GM13976 (cell line): ENCODE measurements at places on chromosomes 1 and 21.

GRCh38 chr1:40350391-40350790, 23.1 kb upstream of the SMAP2 start:
- DNase-seq: no peak

DNA sequence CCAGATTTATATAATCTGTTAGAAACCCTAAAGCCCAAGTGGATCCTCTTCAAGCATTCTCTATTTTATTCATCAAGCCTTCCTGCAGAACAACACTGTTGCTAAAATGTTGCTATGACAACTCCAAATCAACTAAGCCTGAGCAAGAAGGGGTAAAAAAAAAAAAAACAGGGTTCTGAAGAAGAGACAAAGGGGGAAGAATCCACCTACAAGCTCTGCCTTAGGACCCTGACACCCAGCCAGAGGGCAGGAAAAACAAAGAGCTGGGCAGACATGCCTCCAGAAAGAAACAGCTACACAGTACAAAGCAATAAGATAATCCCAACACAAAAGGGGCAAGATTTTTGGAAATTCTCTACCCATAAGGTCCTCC, 1.3 kb downstream of the USF1 start:
- DNase-seq: no peak

GRCh38 chr1:172421974-172422604, 1.6 kb downstream of the C1orf105 start:
- DNase-seq: no peak

DNA sequence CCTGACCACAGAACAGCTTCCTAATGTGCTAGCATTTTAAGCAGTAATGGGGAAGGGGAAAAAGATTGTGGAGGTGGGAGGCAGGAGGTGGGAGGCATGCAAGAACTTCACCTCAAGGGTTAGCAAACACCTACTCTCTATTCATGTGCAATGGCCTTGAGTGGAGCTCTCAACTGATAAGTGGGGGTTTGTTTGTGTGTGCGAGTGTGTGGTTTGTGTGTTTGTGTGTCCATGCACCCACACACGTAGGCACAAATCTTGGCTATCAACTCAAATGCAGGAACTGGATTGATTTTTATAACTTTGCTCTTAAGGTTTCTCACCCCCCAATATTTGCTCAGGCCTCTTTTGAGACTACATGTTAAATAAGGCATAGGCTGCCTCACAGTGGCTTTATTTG, 78.6 kb downstream of the SYT6 start:
- no peak for DNase-seq

DNA sequence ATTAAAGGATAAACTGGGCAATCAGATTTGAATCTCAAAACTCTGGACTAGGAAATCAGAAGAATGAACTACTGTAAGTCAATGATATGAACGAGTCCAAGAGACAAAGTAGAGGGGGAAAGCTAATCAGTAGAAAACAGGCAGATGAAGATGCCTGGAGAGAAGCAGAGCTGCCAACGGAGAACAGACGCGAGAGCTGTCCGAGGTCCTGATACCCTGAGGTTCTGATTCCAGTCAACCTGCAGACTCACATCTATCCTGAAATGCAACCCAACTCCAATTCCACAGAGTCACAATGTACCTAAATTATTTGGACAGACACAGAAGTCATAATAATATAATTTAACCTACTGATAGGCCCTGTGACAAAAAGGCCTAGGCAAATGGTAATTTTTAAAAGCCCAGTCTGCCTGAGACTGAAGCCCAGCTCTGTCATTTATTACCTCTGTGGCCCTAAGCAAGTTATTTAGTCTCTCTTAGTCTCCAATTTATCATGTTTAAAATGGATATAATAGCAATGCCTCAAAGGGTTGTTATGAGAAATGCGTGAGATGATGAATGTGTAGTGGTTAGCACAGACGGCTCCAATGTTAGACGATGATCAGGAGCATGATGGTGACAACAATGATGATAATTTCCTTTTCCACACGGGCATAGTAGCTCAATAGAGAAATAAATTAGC, 33.4 kb downstream of the RGS7 start:
- peak; percentile 20 for DNase-seq

DNA sequence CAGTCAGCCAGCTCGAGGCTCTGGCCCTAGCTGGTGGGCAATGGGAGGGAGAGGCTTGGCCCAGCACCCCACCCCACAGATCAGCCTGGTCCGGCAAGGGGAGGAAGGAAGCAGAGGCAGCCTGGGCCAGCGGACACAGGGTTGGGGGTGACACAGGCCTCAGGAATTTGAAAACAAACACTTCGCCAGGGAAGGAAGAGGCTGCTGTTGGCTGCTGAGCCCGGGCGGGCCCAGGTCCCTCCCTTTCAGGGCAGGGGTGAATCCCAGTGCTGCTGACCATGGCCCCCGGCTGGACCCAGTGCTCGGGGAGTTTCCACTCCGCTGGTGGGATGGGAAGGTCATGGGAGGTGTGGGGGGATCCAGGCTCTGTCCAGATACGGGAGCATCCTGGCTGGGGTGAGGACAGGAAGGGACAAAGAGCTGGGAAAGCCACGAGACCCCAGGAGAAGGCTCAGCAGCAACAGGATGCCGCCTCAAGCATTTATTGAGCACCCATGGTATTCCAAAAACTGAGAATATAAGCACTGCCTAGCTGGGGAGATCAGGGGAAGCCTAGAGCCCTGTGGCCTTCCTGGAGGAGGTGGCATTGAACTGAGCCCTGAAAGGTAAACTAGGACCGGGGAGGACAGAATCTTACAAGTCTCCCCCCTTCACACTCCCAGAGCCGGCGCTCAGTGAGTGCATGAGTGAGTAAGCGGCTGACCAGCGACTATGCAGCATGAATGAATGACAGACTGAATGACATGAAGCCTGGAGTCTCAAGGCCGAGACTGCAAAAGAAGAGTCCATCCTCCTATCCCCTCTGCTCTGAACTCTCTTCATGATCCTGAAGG, 26.2 kb upstream of the EPHA2 start:
- no peak for DNase-seq

DNA sequence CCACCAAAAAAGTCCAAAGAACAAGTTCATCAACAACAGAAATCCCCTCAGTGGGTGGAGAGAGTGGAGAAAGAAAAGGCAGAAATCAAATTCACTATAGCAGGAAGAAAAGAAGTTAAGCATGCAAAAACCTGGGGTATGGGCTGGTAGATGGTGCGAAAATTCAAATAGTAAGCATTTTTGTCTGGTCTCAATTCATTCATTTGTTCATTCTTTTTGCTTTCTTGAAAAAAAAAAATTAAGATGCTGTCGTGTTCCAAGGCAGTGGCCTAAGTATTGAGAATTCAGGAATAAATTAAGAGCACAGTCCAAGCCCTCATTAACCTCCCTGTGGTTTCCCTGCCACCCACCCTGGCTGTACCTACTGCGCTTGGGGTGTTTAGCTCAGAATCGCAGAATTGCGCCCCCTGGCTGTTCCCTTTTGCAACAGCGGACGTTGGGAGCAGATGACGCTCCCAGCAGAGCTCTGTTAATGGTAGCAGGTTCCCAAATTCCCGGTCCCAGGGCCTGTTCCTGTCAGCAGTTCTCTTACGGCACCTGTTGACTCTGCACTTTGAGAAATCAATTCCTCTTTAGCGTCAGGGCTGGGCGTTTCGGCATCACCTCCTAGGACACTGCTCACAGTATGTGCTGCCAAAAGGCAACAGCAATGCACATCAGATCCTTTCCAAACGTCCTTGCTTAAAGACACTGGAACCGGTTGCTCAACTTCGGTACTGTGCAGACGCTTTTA, 34.0 kb upstream of the SSX2IP start:
- DNase-seq: peak; percentile 28

DNA sequence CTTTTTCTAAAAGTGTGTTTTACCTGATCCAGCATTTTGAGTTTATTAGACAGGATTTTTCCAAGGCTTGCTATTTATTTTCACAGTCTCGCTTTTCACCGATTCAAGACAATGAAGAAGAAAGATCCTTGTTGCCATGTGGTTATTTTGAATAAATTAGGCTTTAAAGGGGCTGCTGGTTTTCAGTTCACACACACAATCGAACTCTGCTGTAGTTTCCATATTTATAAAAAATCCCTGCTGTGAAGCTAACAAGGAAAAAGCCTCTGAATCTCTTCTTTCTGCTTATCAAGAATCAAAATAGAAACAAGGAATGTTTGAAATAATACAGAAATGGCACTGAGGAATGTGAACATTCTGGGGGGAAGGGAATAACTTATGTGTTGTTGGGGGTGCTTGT, 102.5 kb upstream of the KAZN start:
- DNase-seq: no peak

DNA sequence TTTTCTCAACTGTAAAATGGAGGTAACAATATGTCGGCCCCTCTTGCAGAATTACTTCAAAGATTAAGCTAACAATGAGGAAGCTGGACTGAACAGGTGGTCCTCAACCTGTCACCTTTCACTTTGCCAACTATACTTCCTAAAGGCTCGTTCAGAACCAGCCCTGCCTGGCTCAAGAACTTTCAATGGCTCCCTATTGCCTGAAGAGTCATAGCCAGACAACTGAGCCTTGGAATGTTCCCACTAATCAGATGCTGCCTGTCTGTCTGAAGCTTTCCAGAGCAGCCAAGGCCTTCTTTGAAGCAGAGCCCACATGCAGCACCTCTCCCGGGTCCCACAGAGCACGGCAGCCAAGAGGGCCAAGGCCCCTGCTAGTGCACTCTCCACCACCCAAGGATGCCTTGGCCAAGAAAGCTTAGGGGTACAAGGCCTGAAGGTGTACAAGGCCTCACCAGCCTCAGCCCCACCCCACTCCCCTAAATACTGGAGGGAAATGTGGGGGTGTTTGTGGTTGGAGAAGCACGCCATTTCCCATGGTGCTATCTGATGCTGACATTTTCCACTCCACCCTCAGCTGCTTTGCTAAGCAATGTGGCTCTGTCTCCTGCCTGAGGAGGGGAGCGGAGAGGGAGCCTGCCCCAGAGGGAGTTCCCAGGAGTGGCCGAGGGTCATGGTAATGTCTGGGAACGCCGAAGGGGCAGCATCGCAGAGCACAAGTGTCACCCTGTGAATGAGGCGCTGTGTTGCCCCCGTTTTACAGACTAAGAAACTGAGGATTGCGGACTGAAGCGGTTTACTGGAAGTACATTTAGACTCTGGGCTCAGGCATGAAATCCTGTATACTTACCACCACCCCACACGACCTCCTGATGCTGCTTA, 8.2 kb upstream of the LAPTM5 start:
- peak; percentile 61 for DNase-seq

DNA sequence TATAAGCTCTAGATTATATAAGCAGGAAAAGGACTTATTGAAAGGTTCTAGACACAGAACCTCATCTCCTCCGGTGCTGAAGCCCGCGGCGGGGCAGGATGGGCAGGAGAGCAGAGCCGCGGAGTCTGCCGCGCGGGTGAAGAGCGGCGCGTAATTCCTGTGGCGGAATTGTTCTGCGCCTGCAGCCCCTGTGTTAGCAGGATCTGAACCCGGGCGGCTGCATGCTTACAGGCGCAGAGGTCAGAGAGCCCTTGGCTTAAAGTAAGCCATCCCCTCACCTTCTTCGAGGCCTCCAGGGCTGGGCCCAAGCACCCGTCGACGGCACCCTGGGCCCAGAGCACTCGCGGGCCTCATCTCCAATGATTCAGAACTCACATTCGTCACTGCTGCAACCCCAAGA, 89.3 kb downstream of the FASLG start:
- no peak for DNase-seq

DNA sequence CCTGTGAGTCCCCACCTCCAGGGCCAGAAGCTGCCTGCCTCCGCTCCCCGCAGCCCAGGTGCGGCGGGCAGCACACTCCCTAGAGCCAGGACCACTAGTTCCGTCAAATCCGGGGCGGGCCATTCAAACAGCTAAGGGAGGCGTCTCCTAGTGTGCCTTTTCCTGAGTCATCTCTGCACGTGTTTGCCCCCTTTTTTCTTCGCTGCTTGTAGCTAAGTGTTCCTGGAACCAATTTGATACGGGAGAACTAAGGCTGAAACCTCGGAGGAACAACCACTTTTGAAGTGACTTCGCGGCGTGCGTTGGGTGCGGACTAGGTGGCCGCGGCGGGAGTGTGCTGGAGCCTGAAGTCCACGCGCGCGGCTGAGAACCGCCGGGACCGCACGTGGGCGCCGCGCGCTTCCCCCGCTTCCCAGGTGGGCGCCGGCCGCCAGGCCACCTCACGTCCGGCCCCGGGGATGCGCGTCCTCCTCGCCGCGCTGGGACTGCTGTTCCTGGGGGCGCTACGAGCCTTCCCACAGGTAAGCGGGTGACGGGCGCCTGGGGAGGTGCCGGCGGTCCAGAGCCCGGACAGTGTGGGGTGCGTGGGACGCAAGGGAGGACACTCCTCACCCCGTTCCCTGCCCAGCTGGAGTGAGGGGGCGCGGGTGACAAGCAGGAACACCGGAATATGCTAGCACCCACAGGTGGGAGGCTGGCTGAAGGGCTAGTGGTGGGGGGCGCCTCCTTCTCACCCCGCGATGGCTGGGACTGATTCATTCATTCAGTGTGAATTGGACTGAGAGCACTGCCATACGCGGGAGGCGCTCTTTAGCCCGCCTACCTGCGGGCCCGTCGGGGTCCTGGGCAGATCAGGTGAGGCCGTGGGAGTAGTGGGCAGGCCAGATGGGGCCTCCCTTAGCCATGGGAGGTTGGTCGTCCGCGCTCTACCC, at the start of gene TNFRSF8:
TNFRSF8 (plus strand) TSS at position 163 of the 932 bp plus-strand sequence; CDS start at position 459, 296 bp downstream.
- peak; percentile 68 for DNase-seq

DNA sequence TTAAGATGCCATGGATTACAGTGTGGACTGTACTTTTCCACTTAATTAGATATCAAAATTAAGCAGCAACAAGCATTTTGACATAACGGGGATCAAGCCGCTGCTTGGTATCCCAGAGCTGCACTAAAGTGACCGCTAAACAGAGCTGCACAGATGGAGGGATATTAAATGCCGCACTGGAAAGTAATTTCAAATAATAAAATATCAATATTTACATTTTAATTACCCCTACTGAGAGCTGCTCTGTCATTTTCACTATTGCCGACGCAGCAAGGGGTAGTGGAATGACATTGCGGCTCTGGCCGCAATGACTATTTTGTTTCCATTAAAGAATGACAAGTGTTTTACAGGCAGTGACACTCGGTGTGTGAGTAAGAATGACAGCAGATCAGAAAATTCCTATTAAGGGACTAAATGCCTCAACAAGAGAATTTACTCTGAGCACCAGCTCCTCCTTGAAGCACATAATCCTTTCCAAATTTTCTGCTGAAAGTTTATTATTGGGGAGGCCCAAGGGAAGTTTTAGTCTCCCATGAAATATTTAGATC, 109.1 kb upstream of the USH2A start:
- DNase-seq: no peak

DNA sequence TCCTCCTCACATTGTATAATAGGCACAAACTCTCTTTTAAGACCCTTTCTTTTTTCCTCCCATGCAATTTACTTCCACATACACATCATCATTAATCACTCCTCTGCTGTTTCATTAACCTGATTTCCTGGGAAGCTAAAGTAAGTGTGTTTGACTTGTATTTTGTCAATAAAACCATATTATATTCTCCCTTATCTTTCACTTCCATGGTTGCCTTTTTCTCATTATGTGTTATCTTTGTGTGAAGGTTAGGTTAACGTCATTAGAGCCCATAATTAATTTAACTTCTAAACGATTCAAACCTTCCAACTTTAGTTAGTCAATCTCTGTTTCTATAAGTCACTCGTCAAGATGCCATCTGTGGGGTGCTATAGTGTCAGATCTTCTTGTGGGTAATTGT, 313.0 kb downstream of the PAPPA2 start:
- no peak for DNase-seq

GRCh38 chr1:27589841-27590426, 14.0 kb downstream of the AHDC1 start:
- no peak for DNase-seq

- no peak for DNase-seq
Observed at GRCh38 chr1:8739377-8739776, 78.1 kb downstream of the RERE start.

GRCh38 chr21:36636016-36636415, 62.9 kb upstream of the SIM2 start:
- DNase-seq: no peak
